ENCODE measurements at places on chromosomes 1 and 21.

GRCh38 chr21:41750051-41750450 is 16.8 kb downstream of the RIPK4 start:
- DNase-seq, result no peak

- DNase-seq, result no peak
Observed at GRCh38 chr1:164794356-164794755, 235.4 kb downstream of the PBX1 start.

DNA sequence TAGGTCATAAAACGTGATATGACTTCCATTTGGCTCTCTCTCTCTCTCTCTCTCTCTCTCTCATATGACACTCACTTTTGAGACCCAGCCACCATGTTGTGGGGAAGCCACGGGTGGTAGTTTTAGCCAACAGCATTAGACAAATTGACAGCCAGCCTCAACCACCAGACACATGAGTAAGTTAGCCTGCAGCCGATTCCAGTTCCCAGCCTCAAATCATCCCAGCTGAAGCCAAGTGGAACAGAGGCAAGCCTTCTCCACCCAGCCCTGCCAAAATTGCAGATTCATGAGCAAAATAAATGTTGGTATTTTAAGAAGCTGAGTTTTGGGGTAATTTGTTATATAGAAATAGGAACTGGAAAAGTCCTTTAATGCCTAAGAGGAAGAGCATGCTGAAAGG is 98.0 kb upstream of the DNAH14 start:
- DNase-seq, result no peak

DNA sequence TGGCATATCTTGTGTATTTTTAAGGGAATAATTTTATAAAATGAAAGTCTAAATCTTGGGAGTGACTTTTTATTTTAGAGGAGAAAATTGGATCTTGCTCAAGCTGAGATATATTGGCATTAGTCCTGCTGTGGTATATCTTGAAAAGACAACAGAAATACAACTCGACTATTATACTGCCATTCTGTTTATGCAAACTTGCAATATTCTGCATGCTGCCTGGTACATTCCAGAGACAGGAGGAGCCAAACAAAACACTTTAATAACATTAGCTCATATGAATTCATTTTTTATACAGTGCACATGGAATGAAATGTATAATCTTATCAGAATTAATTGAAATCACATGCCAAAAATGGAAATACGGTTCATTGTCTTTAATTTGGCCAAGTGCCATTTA is 176.0 kb upstream of the NRIP1 start:
- no peak for DNase-seq

- no peak for DNase-seq
Observed at GRCh38 chr21:43740497-43741156, 21.7 kb downstream of the PDXK start.

DNA sequence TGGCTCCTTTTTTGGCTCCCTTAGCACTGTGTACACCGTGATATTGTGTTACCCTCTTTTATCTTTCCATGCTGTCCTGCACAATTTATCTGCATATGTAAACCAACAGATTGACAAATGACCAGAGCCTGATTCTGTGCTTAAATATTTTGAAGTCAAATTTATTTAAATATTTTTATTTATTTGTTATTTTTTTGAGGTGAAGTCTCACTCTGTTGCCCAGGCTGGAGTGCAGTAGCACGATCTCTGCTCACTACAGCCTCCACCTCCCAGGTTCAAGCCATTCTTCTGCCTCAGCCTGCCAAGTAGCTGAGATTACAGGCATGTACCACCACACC is 12.8 kb downstream of the PMF1 start:
- no peak for DNase-seq

DNA sequence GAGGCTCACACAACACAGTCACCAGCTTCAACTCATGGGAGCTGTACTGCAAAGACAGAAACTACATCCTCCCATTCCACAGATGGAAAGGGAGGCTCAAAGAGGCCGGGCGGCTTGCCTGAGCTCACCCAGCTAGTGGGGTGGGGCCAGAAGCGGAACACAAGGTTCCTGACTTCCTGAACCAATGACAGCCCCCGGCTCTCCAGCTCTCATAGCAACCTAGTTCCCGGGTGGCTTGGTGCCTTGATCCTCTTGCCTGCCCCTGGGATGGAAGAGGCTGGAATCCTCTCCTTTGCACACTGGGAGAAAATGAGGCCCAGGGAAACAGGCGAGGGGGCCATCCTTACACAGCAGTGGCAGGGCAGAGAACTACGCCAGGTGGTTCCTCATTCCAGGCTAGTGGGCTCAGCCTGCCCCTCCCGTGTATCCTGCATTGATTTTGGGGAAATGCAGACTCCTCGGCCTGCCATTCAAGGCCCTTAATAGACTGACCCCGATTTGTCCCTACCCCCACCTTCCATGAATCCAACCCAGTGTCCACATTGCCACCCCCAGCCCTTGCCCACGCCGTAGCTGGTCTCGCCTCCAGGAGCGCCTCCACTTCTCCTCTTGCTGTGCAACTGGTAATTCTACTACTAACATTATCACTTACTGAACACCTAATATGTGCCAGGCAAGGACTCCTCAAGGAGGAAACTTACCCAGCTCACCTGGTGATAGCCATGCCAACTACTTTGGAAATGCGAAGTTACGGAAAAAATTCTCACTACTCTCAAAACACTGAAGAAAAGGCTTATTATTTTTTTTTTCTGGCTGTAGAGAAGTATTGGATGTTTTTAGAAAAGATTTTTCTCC is 5.0 kb downstream of the RAP1GAP start:
- DNase-seq, result no peak

GRCh38 chr1:158028969-158029368 is 35.5 kb downstream of the KIRREL1 start:
- no peak for DNase-seq

All from CD4-positive, alpha-beta T cell treated with Interleukin-6 at 100 ng/mL for 8 hours (primary cell).